ENCODE measurements at places on chromosomes 11 and 22.

DNA sequence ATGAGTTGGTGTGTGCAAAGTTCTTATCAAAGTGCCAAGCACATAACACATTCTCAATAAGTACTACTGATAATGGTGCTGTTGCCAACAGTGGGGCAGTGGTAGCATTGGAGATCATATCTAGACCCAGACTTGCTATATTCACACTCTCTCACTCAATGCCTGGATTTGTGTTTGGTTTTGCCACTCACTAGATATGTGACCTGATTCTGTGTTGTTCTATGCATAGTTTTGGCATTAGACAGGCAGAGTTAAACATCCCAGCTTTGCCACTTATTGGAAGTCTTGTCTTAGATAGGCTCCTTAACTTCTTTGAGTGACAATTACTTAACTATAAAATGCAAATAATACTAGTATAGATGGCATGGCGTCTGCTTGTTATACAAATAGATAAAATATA is 642.6 kb upstream of the CCDC179 start:
- no peaks in the 10 kb centered on the region for H3K4me1 ChIP-seq
- H3K36me3 ChIP-seq, result no peaks in the 10 kb centered on the region
- no peaks in the 10 kb centered on the region for H3K27me3 ChIP-seq

DNA sequence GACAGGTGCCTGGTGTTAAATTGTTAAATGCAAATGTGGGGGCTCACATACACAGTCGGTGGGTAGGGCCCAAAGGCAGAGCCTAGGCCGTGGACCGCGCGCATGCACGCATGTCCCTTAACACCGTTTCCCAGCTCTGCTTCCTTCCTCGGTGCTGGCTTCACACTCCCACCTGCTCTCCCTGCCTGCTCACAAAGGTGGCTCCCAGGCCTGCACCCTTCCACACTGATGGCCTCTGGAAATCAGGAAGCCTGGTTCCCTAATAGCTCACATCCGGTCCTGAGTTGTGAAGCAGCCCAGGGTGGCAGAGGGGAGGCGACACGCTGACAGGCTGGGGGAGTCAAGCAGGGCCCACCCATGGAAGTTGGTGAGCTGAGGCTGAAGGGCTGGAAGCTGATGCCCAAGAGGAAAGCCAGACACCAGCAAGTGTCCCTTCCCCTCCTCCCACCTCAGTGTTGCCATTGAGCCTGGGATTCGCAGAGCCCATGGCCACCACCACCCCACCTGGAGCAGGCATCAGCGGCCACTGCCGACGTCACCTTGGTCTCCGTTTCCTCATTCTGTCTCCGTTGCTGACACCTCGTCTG is 13.7 kb upstream of the CTTN start:
- H3K27me3 ChIP-seq, result peaks cover 5% of the 10 kb centered on the region
- H3K4me1 ChIP-seq, result no peaks in the 10 kb centered on the region
- H3K36me3 ChIP-seq, result peaks cover 18% of the 10 kb centered on the region
- no peak overlapping the region for H3K4me3 ChIP-seq

DNA sequence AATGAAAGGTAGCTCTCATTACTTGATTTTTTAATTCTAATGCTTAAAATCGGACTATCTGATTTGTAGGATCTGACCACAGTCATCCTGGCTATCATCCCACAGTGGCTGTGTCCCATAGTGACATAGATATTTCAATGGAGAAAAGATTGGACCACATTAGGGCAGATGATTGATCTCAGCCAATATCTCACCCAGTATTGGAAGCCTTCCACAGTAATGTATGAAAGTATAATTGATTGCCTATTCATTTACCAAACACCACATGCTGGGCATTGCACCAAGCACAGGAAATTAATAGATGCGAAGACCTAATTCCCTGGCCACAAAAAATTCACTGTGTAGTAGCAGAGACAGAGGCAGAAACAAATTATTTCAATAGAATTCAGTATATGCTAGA is 37.6 kb downstream of the FZD4 start:
- no peak overlapping the region for H3K27ac ChIP-seq
- no peak for DNase-seq
- H3K27me3 ChIP-seq, result peaks cover 12% of the 10 kb centered on the region
- no peaks in the 10 kb centered on the region for H3K36me3 ChIP-seq
- no peak overlapping the region for H3K4me3 ChIP-seq
- peaks cover 21% of the 10 kb centered on the region for H3K4me1 ChIP-seq

- peaks cover 15% of the 10 kb centered on the region for H3K27me3 ChIP-seq
- H3K4me3 ChIP-seq, result peak within 1 kb of the TSS; percentile 45
- no peaks in the 10 kb centered on the region for H3K36me3 ChIP-seq
- H3K4me1 ChIP-seq, result peaks cover 6% of the 10 kb centered on the region
Measured at GRCh38 chr22:50261615-50262459, at the start of gene MAPK12. Gene MAPK12, minus strand, starts transcription at chr22:50261683. Its CDS starts 174 bp downstream, at chr22:50261509.

GRCh38 chr22:40512426-40513136 is 123.9 kb downstream of the MRTFA start:
- peaks cover 7% of the 10 kb centered on the region for H3K4me1 ChIP-seq
- H3K4me3 ChIP-seq, result no peak overlapping the region
- DNase-seq, result no peak
- no peak overlapping the region for H3K27ac ChIP-seq

GRCh38 chr22:29842740-29843139 is 4.7 kb upstream of the ASCC2 start:
- H3K27me3 ChIP-seq, result no peaks in the 10 kb centered on the region
- H3K4me1 ChIP-seq, result peaks cover 11% of the 10 kb centered on the region
- peaks cover 7% of the 10 kb centered on the region for H3K36me3 ChIP-seq
- no peak for DNase-seq
- H3K4me3 ChIP-seq, result no peak overlapping the region

DNA sequence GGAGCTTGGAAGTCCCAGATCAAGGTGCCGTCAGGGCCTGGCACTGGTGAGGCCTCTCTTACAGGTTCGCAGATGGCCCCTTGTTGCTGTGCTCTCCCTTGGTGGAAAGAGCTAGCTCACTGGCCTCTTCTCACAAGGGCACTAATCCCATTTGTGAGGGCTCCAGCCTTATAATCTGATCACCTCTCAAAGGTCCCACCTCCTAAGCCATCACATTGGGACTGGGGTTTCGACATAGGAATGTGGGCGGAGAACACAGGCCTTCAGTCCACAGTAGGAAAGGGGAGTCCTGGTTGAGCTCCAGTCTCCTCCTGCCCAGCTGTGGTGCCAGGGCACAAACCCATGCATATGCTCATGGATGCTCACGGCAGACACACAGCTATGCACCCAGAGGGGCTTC is 14.0 kb upstream of the LRRC32 start:
- peaks cover 1% of the 10 kb centered on the region for H3K27me3 ChIP-seq
- H3K27ac ChIP-seq, result no peak overlapping the region
- H3K4me1 ChIP-seq, result peaks cover 10% of the 10 kb centered on the region
- no peak overlapping the region for H3K4me3 ChIP-seq

GRCh38 chr22:37561212-37562048 is 1.1 kb downstream of the CDC42EP1 start:
- DNase-seq, result peak; percentile 70
- no peak overlapping the region for H3K27ac ChIP-seq
- H3K36me3 ChIP-seq, result no peaks in the 10 kb centered on the region
- H3K4me3 ChIP-seq, result no peak overlapping the region
- peaks cover 17% of the 10 kb centered on the region for H3K4me1 ChIP-seq

DNA sequence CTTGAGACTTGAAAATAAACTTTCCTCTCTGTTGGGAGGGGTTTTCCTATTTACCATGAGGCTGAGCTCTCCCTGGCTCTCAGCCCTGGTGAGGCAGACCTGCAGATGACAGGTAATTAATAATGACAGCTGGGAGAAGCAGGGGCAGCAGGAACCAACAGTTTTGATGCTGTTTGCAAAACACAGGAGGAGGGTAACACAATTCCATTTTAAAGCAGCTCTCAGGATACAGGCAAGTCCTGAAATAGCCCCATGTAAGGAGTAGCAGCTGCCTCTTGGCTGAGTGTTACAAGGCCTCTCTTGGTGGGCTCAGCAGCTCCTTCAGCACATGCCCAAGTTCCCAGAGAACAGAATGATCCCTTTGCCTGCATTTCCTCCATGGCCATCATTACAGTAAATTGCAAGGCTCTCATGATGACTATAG is 13.3 kb downstream of the PARVA start:
- H3K27me3 ChIP-seq, result no peaks in the 10 kb centered on the region
- H3K36me3 ChIP-seq, result no peaks in the 10 kb centered on the region
- H3K4me3 ChIP-seq, result no peak overlapping the region
- no peaks in the 10 kb centered on the region for H3K4me1 ChIP-seq
- DNase-seq, result no peak
- H3K27ac ChIP-seq, result no peak overlapping the region

DNA sequence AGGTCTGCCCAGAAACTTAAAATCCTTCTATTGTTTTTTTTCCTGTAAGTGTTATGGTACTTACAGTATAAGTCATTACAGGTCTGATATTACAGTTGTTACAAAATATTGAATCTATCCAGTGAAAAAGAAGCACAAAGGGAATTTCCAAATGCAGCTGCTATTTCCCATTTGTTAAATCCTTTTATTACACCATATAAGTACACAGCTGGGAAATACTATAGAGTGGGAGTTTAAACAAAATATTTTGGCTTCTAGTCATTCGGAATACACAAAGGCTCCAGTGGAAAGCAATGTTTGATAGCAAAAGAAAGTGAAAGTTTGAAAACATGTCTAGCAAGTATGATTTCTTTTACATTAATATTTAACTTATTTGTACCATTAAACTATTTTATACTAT is 18.0 kb downstream of the SOX6 start:
- no peak overlapping the region for H3K27ac ChIP-seq
- no peak for DNase-seq
- H3K4me1 ChIP-seq, result peaks cover 3% of the 10 kb centered on the region
- H3K27me3 ChIP-seq, result no peaks in the 10 kb centered on the region

DNA sequence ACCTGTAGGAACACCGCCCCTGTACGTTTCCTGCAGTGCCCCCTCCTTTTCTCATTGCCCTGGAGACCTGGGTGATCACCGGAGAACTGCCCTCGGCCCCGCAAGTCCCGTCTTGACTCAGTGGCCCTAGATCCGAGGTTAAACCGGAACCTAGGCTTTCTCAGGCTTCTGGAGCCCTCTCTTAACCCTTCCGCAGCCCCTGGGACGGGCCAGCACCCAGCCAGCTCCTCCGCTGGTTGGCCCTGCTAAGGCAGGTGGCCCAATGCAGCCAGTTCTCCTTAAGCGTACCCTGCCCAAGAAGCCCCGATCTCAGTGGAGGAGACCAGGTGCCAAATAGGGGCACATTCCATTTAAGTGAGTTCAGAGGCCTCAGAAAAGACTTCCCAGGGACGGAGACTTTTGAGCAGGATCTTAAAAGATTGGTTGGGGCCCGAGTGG is 776 bp downstream of the NLRX1 start:
- peak overlapping the region; percentile 96 for H3K27ac ChIP-seq
- peaks cover 3% of the 10 kb centered on the region for H3K36me3 ChIP-seq
- DNase-seq, result peak; percentile 39
- peak overlapping the region; percentile 91 for H3K4me3 ChIP-seq
- H3K4me1 ChIP-seq, result peaks cover 23% of the 10 kb centered on the region

- H3K27me3 ChIP-seq, result peaks cover 2% of the 10 kb centered on the region
- DNase-seq, result no peak
- no peaks in the 10 kb centered on the region for H3K4me1 ChIP-seq
- no peaks in the 10 kb centered on the region for H3K36me3 ChIP-seq
Measured at GRCh38 chr11:105273660-105274280, 134.2 kb upstream of the CARD18 start.

Measured in activated CD4-positive, alpha-beta T cell treated with anti-CD3 and anti-CD28 coated beads, Interleukin-2, amount 10 ng/mL, durations not matched to agents 7 days and 5 days (primary cell).